ENCODE measurements at places on chromosomes 12 and 14.

- peak; percentile 38 for DNase-seq
These were observed 715 bp upstream of the RAP1B start for GRCh38 chr12:68609998-68610369.

GRCh38 chr12:4745249-4745648, 25.0 kb downstream of the GALNT8 start:
- no peak for DNase-seq

DNA sequence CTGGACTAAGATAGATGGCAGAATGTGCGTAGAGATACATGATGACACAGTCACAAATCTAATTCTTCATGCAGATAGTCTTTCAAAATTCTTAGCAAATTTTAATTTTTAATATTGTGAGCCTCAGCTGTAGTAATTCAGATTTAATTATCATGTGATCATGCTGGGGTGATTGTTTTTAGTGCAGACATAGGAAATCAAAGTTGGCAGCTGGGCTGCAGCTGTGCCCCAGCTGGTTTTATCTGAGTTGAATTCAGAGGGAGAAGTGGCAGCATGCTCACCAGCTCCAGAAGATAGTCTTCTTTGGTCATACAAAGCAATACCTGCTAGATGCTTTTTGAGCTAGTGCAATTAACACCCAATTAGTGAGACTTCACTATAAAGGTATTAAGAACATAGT, 292.9 kb downstream of the RAD51B start:
- no peak for DNase-seq

DNA sequence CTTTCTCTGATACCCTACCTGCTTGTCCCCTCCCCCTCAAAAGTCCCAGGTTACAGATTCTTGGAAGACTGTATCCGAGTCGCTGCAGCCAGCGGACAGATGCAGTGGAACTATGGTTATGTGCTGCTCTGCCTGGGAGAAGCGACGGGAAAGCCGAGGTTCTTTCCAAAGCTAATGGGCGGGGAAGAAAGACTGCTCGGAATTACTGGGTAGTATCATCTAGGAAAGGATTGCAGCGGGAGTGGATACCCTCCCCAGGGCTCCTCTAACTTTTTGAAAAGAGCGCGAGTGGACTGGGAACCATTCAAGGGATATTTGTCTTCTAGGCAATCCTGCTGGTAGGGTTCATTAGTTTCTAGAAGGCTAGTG, 1.4 kb downstream of the PTHLH start:
- DNase-seq = no peak

DNA sequence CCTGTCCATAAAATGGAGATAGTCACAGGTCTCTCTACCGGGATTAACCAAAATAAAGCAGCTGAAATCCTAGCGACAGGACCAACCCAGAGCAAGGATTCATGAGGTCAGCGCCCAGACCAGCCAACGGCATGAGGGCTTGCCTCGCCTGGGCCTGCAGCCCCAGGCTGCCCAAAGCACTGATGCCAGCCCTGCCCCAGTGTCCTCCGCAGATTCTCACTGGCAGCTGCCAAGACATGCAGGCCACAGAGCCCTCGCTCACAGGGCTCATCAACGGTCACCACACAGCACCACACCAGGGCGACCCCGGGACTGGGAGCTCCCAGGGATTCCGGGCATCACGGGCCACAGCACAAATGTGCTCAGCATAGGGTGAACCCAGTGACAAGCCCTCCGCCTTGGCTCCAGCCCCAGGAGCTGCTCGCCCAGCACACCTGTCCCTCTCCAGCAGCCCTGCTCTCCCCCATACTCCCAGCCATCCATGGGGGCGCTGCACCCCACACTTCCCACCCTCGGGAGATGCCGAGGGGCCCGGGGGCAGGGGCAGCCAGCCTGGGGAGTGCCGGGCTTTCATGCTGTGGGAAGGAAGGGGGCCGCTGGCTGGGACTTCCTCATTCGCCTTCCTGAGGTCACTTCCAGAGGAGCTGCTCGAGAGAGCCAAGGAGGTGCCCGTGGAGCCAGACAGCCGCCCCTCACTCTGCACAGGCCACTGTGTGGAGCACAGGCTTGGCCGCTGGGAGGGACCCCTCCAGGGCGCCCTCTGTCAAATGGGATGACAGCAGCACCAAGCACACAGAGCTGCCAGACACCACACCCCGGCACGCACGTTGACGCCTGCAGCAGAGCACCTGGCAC, 14.1 kb downstream of the RAB35 start:
- DNase-seq = no peak

- no peak for DNase-seq
These were observed 129.6 kb downstream of the NDUFA12 start for GRCh38 chr12:94873734-94874517.

GRCh38 chr12:113794774-113795173, 171.4 kb downstream of the RBM19 start:
- DNase-seq = no peak

DNA sequence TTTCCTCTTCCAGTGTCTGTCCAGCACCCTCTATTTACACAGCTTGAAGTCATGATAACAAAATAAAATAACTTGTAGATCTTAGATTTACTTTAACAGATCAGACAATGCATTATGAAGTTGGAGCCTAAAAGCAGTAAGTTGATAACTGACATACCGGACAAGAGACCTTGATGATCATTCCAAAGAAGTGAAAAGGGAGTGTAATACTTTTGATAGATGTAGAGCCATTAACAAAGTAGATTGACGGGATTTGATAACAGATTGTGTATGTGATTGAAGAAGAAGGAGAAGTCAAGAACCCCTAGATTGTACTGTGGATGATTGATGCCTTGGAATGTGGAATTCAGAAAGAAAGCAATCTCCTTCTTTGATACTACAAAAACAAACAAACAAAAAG, 403.8 kb upstream of the MGAT4C start:
- DNase-seq = no peak

DNA sequence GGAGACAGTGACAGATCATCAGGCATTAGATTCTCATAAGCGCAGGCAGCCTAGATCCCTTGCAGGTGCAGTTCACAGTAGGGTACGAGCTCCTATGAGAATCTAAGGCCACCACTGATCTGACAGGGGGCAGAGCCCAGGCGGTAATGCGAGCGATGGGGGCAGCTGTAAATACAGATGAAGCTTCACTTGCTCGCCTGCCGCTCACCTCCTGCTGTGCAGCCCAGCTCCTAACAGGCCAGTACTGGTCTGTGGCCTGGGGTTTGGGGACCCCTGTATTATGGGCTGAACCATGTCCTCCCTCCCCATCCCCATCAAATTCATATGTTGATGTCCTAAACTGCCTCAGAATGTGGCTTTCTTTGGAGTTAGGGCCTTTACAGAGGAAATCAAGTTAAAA, 63.2 kb downstream of the NOS1 start:
- DNase-seq = no peak

DNA sequence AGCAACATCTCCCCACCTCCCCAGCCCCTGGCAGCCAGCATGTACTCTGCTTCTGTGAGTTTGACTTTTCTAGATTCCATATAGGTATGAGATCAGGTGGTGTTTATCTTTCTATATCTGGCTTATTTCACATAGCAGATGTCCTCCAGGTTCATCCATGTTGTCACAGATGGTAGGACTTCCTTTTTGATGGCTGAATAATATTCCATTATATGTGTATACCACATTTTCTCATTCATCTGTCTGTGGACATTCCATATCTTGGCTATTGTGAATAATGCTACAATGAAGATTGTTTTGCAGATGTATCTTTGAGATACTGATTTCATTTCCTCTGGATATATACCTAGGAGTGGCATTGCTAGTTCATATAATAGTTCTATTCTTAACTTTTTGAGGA, 18.4 kb downstream of the ALKBH2 start:
- no peak for DNase-seq

DNA sequence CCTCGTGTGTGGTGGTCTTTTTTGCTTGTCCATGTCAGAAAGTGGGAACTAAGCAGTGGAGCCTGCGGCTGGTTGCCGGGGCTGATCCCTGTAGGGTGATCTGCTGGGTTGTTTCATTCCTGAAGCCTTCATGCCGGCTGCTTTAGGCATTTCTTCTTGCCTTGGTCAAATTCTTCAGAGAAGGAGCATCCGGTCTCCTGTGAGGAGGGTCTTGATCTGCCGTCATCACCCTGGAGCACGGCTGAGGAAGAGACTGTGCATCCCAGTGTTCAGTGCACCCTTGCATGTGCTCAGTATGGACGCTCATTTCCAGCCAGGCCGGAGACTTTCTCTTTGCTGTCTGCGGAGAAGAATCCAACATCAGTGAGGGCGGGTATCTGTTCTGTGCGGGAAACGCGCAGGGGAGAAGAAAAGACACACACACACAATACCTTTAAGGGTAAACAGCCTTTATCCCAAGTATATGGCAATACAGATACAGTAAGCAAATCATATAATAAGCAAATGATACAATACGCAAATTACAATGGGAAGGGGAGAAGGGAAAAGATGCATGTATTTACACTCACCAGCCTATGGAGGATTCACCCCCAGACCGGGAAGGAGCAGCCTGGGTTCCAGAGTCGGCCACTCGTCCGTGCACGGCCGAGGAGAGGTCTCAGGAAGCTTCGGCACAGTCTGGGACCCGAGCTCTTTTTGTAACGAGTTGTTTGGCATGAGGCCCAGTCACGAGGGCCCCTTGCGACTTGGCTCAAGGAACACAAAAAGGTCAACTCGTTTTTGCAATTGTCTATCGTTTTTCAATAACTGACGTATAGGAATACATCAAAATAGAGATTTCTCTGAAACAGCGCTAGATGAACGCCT, 1366.8 kb upstream of the TMEM132C start:
- no peak for DNase-seq

- no peak for DNase-seq
These were observed 78.6 kb downstream of the NT5DC3 start for GRCh38 chr12:103762473-103762872.

GRCh38 chr14:60648934-60649874, at the start of gene SIX1:
Gene SIX1, minus strand, starts transcription at chr14:60649477. Its CDS starts 288 bp downstream, at chr14:60649189.
- peak; percentile 53 for DNase-seq

DNA sequence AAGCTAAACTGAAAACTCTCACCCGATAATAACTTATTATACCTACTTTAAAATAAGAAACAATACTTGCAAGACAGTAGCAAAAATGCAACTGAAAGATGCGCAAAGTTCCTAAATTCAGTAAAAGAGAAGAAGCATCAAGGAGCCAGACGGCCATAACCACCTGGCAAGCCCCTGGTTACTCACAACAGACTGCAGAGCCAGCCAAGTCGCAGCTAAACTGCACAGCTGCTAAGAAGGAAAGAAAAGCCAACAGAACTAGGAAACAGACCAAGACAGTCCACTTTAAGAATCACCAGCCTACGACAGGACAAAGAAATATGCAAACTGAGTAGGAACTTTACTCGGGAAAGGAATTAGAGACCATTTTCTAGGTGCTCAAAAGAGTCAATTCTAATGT, 127.9 kb downstream of the TMTC1 start:
- no peak for DNase-seq

GRCh38 chr14:97642631-97643030, 845.4 kb downstream of the VRK1 start:
- no peak for DNase-seq

GRCh38 chr14:46488374-46488773, 163.2 kb downstream of the RPL10L start:
- DNase-seq = no peak

- no peak for DNase-seq
These were observed 373.7 kb upstream of the SYT1 start for GRCh38 chr12:78490861-78491260.

DNA sequence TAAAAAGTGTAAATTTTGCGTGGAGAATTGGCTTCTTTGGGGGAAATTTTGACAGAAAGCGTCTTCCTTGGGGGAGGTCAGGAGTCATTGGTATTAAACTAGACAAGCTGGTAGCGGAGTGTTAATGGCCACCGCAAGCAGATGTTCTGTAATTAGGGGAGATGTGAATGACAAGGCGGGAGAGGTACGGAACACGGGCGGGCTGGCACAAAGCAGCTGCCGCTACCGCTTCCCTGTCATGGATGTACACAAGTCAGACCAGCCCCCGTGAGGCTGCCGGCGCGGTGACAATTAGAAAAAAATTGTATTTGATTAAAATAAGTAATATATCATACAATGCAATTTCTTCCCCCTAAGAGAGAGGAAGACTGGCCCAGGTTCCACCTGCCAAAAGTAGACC, 501.6 kb downstream of the VRK1 start:
- DNase-seq = no peak

DNA sequence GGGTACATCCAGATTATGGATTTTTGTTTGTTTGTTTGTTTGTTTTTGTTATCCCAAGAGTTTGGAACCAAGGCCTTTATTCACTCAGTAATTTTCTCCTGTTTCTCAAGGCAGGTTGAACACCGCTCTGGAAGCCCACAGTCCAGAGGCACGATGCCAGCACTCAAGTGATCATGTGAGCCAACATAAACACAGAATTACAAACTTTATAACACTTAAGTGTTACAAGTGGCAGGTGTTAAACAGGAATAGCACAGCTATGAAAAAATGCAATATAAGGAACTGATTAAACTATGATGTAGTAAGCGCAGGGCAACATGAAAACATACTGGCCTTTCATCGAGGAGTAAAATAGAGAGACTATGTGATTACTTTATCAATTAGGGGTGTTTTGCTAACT, 1885.8 kb upstream of the SEL1L start:
- no peak for DNase-seq

DNA sequence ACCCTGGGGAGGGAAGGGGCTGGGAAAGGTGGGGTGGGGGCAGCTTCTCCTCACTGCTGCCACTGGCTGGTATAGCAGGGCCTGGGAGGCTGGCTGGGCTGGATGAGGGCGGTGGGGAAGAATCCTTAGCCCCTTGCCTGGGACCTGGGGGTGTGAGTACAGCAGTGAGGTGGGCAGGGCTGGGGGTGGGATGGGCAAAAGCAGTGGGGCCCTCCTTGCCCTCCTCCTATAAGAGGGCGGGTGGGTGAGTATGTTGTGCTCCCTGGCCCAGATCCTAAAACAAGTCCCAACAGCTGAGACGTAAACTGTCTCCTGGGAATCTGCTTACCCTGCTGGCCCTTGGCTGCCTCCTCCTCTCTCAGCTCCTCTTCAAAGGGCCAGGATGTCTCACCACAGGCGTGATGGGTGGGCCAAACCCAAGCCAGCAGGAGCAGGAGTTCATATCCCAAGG, 2.2 kb downstream of the NCKAP5L start:
- no peak for DNase-seq

DNA sequence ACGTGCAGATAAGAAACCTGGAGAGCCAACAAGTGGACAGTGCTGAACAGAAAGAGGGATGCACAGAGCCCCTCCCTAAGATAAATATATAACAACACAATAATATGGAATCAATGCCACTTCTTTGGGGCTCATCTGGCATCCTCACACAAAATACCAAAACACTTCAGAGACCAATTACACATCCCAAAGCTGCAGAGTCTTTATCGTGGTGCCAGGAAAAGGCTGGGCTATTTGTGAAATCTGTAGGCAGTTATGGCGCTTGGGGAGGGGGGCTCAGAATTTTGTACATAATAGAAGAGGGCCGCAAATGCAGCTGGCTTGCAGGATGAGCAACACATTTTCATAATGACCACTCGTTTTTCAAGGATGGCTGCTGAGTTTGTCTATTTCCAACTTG, 160.4 kb upstream of the NOS1 start:
- no peak for DNase-seq

DNA sequence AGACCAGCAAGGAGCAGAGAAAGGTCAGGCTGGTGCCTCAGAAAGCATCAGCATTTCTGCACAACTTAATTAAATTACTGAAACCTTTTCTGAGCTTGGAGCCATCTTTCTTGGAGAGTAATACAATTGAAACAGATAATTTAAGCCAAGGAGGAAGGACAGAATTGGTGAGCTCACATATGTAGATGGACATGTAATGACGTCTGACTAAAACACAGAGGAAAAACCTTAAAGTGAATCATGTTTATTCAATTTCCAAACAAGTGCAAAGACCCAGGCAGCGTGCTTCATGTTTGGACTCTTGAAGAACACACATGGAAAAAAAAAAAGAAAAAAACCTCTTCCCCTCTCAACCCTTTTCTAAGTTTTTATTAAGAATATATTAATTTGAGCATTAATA, 19.0 kb downstream of the SUSD6 start:
- no peak for DNase-seq

Measured in activated CD4-positive, alpha-beta T cell treated with anti-CD3 and anti-CD28 coated beads, Interleukin-2, Interleukin-6, amounts not matched to agents 100 ng/mL and 50 ng/mL, durations not matched to agents 16 hours and 8 hours (primary cell).